AG04450 (cell line): ENCODE measurements at places on chromosomes 3 and 15.

GRCh38 chr15:78302579-78303312, 3.3 kb upstream of the SKIC8 start:
- DNase-seq, result peak; percentile 39

DNA sequence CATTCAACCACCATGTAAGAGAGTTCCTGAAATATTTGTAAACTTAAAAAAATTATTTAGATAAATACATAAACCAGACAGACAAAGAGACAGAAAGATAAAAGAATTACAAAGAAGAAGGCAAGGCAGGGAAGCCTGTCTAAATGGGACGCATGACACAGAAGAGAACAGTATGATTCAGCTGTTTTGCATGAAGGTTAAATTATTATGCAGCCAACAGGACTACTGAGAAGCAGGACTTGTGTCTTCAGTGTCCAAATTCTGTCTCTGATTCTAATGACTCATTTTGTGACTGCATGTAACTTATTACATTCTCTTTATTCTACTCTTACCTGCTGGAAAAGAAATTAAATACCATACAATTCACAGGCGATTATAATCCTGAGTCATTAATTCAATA, 340.4 kb upstream of the KCNMB2 start:
- DNase-seq, result no peak

DNA sequence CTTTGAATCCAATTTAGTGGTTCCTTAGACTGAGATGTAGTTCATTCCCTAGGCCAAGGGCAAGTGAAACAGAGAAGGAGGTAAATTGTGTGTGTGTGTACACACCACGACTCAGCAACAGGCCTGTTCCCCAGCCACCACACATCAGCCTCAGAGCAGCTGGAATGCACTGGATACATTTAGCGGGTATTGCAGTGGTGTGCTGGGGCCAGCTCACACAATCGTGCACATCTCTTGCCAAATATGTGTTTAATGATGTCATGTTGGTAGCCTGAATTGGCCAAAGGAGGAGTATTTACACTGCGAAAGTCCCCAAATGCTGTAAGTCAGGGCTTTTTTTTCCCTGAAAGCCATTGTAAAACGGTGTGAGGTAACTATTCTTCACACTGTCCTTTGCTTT, 82.3 kb downstream of the RBPMS2 start:
- peak; percentile 83 for DNase-seq

DNA sequence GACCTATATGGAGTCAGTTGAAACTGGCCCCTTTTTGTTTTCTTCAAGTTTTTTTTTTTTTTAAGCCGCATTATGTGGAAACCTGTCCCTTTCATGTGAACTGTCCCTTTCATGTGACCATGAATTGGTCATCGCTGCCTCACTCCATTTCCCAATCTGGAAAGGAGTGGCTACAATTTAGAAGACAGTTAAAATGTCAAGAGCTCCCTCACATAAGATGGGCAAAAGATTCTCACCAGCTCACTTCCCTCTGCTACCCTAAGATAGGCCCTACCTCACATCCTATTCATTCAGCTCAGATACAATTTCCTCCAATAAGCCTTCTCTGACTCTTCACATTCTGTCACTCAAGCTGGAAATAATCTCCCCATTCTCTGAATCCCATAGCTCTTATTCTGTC, 111.3 kb upstream of the BCL6 start:
- DNase-seq, result no peak

DNA sequence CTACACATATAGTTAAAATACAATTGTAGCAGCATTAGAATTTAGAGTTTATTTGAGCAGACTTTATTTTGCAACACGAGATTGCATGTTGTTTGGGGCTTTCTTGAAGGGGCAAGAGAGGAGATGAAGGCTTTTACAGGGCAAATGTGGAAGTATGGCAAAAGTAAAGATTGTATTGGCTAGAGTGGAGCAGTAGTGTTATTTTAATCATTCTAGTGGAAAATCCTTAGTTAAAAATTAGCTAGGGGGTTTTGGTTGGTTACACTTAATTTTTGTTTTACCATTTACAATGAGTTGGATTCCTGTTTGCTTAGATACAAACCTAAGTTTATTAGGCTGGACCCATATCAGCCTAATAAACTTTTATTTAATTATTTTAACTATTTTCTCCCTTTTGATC, 4.6 kb downstream of the OR5H15 start:
- DNase-seq, result no peak

GRCh38 chr15:78446551-78446950, 8.5 kb downstream of the IREB2 start:
- DNase-seq, result no peak

DNA sequence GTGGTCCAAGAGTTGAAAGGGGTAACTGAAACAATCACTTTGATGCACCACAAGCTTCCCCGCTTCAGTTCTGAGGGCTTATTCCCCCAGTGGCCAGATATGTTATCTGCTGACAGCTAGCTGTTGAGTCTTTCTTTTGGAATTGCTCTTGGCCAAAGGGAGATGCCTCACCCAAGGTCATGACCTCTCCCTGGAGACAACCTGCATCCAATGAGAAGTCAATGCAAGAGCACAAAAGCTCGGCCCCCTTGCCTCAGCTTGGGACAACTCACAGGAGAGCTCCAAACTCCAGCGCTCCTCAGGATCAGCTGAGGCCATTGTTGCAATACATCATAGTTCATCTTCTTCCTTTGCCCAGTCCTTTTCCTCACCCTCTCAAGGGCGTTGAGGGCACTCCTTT, 31.0 kb upstream of the THBS1 start:
- no peak for DNase-seq

GRCh38 chr3:140501061-140501769, 176.6 kb upstream of the TRIM42 start:
- DNase-seq, result no peak

- peak; percentile 47 for DNase-seq
These were observed 42.0 kb upstream of the ICE2 start for GRCh38 chr15:60520825-60521368.

GRCh38 chr3:161413127-161413854, 42.0 kb upstream of the SPTSSB start:
- no peak for DNase-seq
